ENCODE measurements at places on chromosomes 6 and 20.

DNA sequence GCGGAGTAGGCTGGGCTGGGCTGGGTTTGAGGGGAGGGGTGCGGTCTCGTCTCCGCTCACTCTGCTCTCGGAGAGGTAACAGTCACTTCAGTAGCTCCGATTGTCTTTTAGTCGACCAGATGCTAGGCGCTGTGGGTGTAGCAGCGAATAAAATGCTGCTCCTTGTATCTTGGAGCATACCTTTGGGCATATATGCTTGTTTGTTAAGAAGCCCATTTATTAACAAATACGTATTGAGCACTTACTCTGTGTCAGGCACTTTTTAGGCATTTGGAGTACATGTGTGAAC, 545 bp downstream of the ACTR5 start:
- DNase-seq: peak; percentile 42

DNA sequence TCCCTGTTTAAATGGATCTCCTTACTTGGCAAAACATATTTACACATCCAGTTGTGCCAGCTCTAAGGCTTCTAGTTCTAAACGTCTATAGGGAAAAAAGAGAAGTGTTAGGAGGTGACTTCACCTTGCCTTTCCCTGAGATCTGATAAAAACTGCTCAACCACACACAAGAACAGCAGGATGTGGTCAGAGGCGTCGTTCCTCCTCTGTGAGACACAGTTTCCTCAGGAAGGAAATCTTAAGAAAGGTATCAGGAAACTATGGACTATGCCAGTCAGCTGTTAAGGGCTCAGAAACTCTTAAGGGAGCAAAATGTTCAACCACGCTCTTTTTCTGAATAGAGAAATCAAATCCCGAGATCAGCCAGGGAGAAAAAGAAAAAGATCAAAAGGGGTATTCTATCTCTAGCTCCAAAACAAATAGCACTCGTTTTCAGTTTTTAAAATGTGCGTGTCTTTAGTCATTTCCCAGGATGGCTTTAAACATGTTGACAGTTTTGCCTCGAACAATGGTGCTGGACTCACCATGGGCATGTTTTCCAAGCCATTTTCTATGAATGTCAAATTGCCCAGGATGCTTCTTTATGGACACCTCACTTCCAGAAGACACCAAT, 154.5 kb downstream of the HACE1 start:
- peak; percentile 63 for DNase-seq

GRCh38 chr6:34571388-34571787, 15.3 kb upstream of the SPDEF start:
- no peak for DNase-seq

DNA sequence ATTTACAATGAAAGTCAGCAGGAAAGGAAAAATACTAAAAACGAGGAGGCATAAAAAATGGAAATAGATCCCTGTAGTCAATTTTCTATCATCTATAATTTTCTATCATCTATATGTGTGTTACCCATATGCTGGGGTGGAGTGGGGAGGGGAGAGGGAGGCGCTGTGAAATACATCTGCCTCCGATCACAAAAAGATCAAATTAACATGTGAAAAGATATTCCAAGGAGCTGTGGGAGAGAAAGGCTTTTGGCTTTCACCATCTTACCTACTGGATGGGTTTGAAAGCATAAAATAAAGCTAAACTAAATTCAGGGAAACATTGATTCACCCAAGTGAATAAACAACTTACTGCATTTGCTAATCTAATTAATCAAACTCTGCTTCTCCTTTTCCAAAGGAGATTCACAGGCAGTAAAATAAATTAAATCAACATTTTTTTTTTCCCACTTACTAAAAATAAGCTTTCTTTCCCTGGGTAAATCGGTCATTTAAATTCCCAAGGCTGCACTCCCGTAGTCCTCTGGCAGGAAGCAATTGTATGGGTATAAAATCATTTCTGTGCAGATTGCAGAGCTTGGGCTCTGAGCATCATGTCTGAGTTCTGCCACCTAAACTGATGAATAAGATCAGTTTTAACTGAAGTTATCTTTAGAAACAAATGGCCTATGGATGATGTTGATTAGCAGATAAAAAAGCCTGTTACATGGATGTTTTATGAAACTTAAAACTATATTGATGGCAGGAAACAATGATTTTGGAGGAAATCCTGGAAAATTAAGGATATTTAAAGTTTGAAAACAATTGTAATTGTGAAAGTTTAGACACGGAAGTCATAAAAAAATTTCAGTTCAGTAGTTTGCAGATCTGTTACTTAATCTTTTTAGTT, 147.9 kb downstream of the SOX4 start:
- DNase-seq: no peak

GRCh38 chr20:61322151-61322865, 70.2 kb downstream of the CDH4 start:
- DNase-seq: no peak

GRCh38 chr20:50520222-50520880, 10.2 kb downstream of the PTPN1 start:
- peak; percentile 58 for DNase-seq

DNA sequence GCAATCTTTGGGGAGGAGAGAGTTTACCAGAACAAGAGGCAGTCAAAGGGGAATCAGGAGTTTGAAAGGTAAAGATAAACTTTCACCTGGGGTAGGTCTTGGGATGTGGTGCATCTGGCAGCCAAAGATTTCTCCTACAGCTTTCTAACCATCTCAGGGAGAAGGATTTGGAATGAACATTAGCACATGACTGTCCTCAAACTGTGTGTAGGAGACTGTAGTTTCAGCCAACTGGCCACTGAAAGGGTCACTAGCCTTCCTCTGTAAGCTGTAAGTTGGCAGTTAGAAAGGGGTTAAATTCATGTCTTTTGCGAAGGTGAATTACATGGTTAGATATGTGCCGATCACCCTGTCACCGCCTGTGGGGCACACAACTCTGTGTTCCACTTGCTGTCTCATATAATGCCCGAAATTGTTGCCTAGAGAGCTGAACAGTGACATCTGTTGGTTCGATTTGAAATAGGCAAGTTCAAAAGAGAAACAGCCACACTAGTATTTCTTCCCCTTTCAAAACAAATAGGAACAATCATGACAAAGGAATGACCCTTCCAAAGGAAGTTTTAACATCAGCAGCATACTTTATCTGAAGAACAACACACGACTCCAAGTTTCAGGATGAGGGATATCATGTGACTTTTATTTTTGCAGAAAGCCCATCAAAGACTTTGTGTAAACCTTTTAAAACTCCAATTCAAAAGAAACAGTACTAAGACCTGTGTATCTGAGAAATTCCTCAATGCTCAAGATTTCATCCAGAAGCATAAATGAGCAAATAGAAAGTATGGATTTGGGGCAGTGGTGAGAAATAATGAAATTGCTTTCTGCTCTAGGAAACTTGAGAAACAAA, 1.1 kb upstream of the OPN5 start:
- peak; percentile 14 for DNase-seq

GRCh38 chr6:11142296-11143027, 30.9 kb upstream of the ERVFRD-1 start:
- no peak for DNase-seq

GRCh38 chr6:39453956-39454524, 131.5 kb upstream of the KCNK16 start:
- DNase-seq: no peak

GRCh38 chr6:160519603-160520042, 144.5 kb downstream of the LPA start:
- DNase-seq: no peak

DNA sequence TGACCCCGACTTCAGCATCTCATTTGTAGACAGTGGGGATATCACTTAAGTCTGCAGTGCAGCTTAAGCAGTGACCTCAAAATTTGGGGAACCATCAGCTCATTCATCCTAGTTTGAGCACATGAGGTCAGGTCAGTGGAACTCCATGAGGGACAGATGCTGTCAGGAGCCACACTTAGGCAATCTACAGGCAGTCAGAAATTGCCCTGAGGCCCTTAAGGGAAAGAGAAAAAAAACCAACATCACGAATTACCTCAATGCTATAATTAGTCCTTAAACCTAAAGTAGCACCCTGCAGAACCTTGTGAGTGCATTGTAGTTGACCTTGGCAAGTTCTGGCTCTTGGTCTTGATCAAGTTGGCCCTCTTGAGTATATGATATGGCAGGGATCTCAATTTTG, 21.1 kb downstream of the TMEM74B start:
- no peak for DNase-seq

DNA sequence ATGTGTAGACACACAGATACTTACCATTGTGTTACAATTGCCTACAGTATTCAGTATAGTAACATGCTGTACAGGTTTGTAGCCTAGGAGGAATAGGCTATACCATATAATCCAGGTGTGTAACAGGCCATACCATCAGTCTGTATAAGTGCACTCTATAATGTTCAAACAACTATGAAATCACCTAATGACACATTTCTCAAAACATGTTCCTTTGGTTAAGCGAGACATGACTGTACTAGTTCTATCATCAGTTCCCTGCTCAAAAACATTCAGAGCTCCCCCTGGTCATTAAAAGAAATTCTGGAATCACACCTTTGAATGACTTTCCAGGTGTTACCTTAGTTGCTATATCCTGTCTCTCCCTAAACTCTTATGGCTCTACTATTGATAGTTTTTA, 70.4 kb upstream of the SLC2A12 start:
- DNase-seq: no peak

DNA sequence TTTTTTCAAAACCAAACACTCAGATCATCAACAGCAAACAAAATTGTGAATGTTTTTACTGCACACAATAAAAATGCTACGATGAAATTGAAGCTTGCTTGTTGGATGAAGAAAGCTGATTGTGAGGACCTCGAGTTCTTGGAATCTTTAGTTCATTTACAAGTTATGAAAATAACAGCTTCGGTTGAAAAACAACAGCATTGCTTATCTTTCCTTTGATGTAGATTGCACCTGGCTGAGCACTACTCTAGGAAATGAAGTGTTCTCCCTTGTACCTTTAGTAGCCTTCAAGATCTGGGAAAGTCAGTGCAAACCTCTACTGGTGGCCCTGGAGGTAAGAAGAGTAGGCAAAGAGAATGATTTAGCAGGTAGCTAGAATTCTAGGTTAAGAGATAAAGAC, 2.2 kb upstream of the HMGN3 start:
- no peak for DNase-seq

DNA sequence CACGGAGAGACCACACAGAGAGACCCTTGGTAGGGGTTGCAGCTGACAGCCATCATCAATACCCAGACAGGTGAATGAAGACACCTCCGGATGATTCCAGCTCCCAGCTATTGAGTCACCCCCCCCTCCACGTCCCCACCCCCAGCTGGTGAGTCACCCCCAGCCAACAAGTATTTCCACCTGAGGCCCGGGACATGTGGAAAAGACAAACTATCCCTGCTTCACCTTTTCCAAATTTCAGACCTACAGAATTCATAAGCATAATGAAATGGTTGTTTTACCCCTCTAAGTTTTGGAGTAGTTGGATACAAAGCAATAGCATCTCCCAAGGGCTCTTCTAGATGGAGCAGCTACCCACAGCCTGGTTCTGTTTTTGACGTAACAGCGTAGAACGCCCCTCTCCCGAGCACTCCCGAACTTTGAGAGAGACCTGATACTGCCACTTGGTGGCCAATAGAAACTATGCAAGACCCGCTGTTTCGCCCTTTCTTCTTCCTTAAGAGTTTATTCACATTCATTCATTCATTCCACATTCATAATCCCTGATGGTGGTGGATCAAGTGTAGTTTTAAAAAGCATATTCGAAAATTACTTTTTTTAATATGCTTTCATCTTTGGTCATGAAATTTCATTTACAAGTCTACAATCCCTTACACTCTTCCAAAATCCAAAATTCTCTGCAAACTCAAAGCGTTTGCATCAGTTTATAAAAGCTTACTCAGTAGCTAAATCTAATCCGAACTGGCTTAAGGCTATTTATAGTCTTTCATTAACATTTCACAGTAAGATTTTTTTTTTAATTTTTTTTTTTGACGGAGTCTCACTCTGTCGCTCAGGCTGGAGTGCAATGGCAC, 15.1 kb upstream of the PPP1R16B start:
- peak; percentile 20 for DNase-seq

DNA sequence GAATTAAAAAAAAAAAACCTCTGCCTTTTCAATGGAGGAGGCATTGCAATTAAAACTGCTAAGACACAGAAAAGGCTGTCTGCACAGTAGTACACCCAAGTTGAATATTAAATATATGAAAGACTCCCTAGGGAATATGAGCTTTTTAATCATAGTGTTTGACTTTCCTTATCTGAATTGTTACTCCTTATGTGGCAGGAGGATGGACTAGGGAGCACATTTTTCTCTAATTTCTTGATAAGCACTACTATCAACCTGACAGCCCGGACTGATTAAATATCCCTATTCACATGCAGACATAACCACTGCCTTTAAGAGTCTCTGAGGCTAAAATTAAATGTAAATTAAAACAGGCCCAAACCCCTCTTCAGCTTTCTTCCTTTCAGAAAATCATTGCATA, 428.6 kb upstream of the GJE1 start:
- DNase-seq: no peak

GRCh38 chr6:104754788-104755409, 104.8 kb downstream of the HACE1 start:
- DNase-seq: no peak

DNA sequence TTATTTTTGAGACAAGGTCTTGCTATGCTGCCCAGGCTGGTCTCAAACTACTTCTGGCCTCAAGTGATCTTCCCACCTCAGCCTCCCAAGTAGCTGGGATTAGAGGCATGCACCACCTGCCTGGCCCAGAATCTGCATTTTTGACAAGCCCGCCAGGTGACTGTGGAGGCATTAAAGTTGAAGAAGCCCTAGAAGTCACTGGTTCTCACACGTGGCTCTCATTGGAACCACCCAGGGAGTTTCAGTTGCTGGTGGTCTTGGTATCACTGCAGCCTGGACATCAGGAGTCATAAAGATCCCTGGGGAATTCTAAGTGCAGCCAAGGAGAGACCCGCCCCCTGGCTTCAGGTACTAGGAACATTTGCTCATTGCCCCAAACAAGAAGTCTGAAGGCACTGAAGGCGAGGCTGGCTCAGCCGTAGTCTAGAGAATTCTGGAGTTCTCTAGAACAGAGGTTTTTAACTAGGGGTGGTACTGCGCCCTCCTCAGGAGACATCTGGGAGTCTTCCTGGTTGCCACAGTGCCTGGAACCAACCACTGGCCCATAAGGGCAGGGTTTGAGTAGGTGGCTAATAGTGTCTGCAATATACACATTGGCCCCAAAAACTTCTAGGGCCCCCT, 182.8 kb downstream of the ZMYND8 start:
- DNase-seq: no peak

All from T-helper 2 cell treated with Interferon-gamma antibody and Interleukin-4, amounts not matched to agents 5 μg/mL and 100 μg/mL, for 36 hours (primary cell).